ENCODE measurements at places on chromosomes 5 and 9.

DNA sequence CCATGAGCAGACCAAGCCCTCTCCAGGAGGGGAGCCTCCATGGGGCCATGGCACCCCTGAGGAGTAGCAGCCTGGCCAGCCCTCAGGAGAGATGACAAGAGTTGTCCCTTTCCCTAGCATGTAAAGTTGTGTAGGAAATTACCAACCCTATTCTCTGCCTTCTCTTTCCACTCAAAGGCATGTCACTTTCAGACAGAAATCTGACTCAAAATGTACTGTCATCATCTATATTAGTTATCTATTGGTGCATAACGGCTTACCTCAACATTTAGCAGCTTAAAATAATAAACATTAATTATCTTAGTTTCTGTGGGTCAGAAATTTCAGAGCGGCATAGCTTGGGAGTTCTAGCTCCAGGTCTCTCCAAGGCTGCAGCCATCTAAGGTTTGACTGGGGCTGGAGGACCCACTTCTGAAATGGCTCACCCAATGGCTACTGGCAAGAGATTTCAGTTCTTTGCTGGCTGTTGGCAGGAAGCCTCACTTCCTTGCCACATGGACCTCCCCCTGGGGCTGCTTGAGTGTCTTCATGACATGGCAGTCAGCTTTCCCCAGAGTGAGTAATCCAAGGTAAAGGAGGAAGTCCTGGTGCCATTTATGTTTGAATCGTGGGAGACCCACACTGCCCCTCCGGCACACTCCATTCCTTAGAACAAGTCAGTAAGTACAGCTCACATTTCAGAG lies 632.3 kb downstream of the CCDC171 start:
- DNase-seq: no peak

DNA sequence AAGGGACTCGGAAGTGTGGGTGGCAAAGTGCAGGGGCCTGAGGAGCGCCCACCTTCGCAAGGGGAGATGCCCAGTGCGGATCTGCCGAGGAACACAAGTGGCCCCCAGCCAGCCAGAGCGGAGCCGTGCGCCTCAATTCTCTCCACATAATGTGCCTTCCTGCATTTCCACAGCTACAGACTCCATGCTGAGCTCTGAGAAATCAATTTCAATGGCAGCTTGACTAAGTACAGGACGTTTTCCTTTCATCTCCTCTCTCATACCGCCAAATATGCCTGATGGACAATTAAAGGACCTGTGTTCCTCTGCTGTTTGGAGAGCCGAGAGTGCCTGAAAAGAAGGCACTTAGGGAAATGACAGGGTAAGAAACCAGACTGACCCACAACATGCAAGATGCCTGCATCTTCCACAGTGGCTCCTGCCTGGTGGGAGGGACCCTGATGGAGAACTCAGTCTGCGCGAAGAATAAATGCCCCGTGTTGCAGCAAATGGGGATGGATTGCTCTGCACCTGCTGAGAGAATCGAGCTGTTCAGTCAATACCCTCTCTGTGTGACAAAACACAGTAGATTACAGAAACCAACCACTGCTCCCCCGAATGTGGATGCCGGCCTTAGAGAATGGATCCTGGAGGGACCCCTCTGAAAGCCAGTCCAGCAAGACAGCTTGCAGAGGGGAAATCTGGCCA lies 38.6 kb upstream of the OLFM1 start:
- no peak for DNase-seq

- DNase-seq: no peak
Observed at GRCh38 chr9:80061096-80061495, 489.3 kb downstream of the TLE4 start.

- no peak for DNase-seq
Observed at GRCh38 chr5:124844371-124844920, 98.0 kb upstream of the ZNF608 start.

- peak; percentile 57 for DNase-seq
Observed at GRCh38 chr5:148791334-148791667, 35.1 kb upstream of the ADRB2 start.

DNA sequence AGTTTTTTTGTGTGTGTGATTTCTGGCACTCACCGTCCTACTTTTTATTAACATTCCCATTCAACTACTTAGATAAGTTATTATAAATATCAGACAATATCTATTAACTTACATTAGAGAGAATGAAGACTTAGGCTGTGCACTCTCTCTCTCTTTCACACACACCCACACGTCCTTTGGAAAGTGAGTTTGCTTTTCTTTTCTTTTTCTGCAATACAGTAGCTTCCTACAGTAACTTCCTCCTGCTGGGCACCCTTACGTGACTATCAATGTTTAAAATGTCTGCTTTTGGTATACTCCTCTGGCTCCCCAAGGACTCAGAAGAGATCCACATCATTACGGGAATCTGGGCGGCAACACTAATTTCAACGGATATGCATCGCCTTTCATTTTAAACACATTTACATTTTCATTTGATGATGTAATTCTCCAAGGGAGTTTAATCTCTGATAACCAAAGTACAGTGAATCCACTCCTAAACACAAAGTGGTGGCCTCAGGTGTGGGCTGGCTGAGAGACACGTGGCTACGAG lies 179.5 kb downstream of the MAPKAP1 start:
- DNase-seq: no peak

GRCh38 chr5:133942614-133943474 lies 25.6 kb downstream of the C5orf15 start:
- peak; percentile 9 for DNase-seq

GRCh38 chr5:36236801-36237200 lies 4.9 kb downstream of the NADK2 start:
- no peak for DNase-seq

DNA sequence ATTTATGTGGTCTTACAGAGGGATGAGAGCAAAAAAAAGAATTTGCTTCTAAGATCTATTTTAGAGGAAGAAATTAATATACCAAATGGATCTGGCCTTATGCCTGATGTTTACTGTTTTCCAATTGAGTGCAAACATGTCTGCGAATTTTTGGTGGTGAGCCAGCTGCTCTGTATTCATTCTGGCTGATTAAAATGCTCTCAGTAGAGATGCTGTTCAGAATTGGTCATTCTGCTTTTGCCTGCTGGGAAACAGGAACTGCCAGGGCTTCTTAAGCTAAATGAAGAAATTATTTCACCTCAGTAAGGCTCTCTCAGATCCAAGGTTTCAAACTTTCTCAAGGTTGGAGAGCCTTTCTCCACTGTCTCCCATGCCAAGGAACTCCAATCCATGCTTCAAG lies 132.0 kb upstream of the SV2C start:
- no peak for DNase-seq

DNA sequence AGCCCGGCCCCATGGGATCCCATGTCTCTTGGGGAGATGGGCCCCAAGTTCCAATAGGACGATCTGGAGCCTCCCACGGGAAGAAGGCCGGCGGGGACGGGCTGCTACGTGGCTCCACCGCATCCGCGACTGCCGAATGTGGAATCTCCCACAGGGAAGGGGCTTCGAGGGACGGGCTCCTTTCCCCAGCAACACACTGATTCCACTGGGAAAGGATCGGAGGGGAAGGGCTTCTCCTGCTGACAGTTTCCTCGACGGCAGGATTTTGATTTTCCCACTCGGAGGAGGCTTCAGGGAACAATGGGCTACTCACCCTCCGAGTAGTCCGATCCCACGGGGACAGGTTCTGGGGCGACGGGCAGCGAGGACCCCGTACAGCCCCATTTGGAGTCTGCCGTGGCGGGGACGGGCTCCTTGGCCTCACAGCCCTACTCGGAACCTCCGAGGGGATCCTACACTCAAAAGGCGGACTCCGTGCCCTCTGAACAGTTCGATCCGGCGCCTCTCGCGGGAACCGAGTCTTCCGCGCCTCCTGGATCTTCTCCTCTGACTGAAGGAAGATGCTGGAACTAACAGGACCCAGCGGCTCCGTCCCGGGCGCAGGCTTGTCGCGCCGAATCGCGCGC lies 1.3 kb downstream of the PROB1 start:
- no peak for DNase-seq

DNA sequence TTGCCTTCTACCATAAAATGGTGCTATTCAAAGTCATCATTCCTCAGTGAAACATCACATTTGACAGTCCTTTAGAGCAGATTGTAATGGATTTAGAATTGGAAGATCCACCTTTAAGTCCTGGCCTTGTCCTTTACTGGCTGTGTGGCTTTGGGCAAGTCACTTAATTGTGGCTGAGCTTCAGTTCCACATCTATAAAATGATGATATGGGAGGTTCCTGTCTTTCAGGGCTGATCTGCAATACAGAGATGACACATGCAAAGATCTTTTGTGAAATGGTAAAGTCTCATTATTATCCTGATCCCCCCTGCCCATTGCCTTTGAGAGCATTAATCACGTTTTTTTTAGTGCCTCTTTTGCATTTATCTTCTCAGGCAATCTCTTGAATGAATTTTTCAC lies 58.2 kb downstream of the ZFAND5 start:
- no peak for DNase-seq

DNA sequence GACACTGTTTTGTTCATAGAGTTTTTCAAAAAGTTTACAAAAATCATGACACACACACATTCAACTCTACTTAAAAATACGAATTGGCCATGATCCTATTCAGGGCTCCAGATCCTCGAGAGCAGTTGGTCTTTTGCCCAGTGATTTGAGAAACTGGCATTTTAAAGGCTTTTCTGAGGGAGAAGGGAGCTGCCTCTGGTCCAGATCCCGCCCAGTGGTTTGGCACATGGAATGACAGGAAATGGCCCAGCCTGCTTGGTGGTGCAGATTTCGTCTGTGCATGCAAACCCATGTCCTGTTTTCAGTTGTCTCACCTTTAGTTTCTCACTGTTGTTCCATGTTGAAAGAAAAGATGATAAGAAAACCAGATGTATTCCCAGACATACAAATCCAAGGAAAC lies 3.6 kb downstream of the CAMK4 start:
- DNase-seq: no peak

- DNase-seq: no peak
Observed at GRCh38 chr9:129285979-129286772, 108.1 kb upstream of the IER5L start.

DNA sequence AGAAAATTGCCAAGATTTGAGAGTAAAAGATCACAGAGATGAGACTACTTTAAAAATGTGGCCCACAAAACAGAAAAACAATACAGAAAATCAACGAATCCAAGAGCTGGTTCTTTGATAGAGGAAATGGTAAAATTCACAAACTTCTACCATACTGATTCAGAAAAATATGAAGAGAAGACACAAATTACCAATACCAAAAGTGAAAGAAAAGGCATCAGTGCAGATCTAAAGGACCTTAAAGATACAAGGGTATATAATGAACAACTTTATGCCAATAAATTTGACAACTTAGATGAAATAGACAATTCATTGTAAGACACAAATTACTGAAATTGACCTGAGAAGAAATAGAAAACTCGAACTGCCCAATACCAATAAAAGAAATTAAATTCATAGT lies 24.4 kb upstream of the SLC1A1 start:
- no peak for DNase-seq

GRCh38 chr5:32297181-32298058 lies 15.3 kb downstream of the MTMR12 start:
- DNase-seq: no peak

All from stimulated activated CD8-positive, alpha-beta memory T cell treated with anti-CD3 and anti-CD28 coated beads, Interleukin-4, amount 100 ng/mL, for 48 hours (primary cell).